ENCODE measurements at places on chromosomes 4 and X.

DNA sequence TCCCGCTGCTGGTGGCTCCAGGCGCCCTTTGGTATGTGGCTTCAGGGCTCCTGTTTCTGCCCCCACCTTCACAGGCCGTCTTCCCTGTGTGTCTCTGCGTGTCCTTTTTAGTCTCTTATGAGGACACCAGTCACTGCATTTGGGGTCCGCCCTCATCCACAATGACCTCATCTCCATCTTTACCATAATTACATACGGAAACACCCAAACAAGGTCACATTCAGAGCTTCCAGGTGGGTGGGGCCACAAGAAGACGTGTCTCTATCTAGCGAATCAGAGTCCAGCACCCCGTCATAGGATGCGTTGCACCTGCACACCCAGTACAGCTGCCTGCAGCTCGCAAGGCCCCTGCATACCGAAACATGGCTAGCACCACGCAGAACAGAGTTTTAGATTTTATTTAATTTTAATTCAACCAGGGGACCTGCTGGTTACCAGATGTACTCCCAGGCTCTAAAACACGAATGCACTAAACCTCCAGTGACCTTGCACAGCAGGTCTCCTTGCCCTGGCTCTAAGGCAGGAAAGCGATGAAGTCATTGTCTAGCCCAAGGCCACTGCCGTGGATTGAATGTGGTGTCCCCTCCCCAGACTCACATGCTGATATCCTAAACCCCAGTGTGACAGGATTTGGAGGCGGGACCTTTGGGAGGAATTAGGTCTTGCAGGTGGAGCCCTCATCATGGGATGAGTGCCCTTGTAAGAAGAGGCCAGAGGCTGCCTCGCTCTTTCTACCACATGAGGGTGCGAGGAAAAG is 30.3 kb downstream of the ABLIM2 start:
- no peak for DNase-seq

DNA sequence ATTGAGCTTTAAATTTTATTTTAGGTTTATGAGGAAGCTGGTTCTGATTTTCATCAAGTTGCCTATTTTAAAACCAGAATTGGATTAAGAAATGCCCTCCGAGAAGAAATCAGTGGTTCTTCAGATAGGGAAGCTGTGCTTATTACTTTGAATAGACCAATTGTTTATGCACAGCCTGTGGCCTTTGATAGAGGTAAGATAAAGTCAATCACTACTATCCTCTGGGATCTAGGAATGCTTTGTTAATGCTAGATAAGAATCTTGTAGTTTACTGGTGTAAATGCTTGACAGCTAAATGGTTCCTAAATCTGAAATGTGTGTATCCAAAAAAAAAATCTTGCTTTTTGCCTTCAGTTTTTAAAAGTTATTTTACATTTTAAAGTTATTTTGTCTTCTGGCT is 73.0 kb upstream of the ADAD1 start:
- no peak for DNase-seq

- DNase-seq = no peak
Measured at GRCh38 chr4:168743601-168744000, 246.7 kb downstream of the PALLD start.

- no peak for DNase-seq
Measured at GRCh38 chr4:61068745-61069144, 131.4 kb upstream of the ADGRL3 start.

DNA sequence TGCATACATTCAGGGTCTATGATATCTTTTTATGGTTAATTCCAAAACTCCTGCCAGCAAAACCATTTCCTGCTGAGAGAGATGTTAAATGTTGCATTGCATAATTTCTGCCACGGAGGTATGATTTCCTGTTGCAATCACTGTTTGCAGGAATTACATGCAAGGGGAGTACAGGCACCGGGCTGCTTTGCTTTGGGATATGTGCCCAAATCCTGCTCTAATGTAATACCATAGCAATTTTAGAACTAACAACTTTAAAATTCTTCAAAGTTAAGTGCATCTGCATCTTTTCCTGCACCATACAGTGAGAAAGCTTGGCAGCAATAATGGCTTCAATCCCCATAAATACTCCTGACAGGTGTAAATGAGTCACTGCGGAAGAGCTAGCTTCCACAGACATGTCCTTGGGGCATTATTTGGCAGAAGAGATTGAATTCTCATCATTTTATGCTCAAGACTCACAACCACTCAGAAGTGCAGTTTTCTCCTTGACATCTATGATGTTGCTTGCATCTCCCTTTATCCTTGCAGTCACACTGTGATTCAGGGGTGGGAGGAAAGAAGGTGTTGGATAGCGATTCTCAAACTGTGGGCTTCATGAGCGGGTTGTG is 29.6 kb downstream of the TRIM2 start:
- no peak for DNase-seq

GRCh38 chr4:78616046-78616498 is 64.5 kb downstream of the ANXA3 start:
- no peak for DNase-seq

- DNase-seq = no peak
Measured at GRCh38 chrX:150200820-150201287, 162.3 kb upstream of the MAMLD1 start.

DNA sequence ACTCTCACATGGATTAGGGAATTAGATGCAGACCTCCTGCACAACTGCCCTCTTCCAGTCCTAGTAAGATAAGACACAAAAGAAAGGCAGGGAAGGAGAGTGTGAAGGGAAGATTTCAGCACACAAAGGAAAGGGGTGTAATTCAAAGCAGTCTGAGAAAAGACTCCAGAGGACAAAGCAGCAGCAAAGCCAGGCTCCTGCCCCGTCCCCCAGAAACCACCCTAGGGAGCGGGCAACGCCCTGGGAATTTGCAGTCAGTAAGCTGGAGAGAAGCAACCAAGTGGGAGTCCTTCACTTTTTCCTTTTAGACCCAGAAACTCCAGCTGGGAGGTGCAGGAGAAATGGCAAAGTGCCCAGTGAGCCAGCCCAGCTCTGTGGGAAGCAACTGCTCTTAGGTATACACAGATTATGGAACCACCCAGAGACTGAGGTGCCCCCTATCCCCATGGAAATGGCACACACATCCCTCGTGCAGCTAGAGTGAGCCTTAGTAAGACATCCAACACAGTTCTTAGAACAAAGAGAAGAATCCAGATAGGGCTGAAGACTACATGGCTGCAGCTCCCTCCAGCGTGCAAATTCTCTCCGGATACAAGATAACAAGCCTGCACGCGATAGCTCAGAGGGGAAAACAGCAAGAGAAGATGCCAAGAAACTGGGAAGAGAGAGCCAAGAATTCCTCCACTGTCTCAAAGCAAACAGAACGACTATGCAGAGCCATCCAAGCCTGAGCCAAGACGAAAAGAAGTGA is 26.5 kb upstream of the IRAK1 start:
- DNase-seq = no peak

DNA sequence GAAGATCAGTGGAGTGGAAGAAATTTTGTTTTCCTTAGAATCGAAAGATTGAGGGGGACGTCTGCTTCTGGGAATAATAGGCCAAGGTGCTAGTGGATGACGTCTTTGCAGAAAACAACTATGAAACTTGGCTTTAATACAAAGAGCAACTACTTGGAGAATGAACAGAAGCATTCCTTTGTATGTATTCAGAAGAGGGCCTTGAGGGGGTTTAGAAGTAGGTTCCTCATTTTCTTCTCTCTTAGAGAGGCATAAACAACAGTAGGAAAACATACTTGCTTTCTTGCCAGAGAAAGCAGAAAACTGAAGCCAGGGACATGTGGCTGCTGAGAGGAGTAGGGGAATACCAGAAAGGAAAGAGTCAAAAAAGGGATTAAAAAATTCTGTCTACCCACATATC is 167.8 kb downstream of the ZNF330 start:
- no peak for DNase-seq

DNA sequence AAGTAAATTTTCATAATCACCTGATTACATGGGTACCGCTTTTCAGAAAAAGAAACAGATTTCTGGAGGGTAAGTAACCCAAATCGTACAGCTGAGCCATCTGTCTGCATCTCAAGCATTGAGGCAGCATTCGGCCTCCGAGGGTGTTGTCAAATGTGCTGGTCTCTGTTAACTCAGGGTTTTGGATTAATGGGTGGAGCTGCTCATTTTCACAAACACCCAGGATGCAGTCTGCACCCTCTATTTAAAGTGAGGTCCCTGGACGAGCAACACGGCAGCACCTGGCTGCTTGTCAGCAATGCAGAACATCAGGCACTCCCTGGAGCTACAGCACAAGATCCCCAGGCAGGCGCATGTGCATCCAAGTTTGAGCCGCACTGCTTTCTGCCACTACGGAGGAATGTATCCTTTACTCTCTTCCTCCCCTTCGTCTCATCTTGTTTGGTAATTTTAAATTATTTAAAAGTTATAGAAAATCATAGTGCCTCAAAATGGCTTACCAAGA is 24.7 kb upstream of the NAP1L5 start:
- no peak for DNase-seq

- no peak for DNase-seq
Measured at GRCh38 chr4:60128888-60129287, 1071.2 kb upstream of the ADGRL3 start.

DNA sequence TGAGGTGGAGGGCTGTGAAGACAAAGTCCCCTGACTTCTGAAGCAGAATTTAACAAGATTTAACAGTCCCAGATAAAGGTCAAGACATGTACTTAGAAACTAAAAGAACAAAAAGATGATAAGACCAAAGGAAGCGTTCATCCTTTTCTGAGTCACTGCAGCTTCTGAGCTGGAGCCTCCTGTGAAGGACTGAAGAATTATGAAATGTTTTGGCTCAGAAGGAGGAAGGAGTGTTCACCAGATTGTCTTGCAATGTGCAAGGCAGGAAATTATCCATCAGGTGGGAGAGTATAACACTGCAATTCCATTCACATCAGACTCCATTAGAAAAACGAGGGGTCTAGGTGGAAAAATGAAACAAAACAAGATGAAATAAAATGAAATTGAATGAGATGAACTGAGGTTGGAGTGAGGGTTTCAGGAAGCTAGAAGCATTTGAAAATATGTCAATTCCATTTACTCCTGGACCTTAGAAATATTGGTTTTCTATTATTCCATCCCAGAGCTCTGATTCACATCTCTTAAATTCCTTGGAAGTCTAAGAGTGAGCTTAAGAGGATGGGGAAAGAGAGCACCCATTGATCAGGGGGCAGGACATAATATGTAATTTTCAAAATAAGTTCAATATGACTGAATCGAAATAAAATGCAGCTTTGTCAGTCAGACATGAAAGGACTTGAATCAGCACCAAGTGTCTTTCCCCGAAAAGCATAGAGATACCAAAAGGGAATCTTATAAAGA is 186.1 kb upstream of the LNX1 start:
- DNase-seq = no peak

- no peak for DNase-seq
Measured at GRCh38 chr4:151459375-151459774, 50.4 kb downstream of the FHIP1A start.

GRCh38 chrX:80430826-80431504 is 10.7 kb downstream of the TENT5D start:
- DNase-seq = no peak
